ENCODE measurements at places on chromosomes 3 and 15.

DNA sequence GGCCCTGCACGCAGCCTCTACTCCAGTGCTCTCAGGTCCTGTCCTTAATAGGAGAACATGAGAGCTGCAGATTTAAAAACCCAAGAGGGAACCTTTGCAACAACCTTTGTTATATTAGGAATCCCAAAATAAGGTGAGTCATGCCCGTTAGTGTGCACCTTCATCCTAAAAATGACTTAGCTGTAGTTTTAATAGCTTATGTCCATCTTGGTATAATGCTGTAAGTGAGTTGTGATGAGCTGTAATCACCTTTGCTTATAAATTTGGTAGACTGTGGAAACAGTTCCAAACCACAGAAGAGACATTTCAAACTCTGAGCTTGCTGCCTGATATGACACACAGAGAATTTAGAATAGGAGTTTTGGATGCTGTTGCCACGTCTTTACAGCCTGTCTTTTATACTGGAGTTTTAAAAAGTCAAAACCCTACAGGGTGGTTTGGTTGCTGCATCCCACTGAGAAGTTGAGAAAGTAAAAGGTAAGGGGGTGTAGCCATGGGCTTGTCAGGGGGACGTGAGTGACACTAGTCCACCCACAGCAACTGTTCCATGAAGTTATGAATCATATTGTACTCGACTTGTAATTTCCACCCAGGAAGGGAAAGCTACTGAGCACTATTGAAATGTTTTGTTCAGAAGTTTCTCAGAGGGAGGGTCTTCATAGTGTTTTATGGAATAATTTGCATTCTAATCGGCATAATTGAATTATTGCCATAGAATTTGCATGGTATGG lies 27.4 kb upstream of the CD47 start:
- DNase-seq, result no peak

DNA sequence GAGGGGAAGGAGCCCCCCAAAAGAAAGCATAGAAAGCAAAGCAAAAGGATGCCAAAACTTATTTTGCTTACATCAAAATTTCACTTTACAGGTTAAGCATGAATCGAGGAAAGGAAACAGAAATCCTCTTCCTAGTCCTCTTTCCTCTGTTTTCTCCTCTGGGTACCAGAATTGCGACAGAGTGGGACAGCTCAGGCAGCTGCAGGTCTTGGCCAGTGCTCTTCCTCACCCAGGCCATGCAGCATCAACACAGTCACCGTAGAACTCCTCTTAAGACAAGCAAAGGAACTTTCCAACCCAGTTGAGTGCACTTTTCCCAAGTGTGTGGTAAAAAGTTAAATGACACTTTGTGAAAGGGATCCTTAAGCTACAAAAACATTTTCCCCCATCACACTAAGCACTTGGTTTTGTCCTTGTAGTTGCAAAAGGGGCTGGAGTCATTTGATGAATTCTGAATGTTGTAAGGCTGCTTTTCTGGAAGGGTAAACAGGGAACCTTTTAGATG lies 45.9 kb upstream of the MEX3B start:
- DNase-seq, result no peak

DNA sequence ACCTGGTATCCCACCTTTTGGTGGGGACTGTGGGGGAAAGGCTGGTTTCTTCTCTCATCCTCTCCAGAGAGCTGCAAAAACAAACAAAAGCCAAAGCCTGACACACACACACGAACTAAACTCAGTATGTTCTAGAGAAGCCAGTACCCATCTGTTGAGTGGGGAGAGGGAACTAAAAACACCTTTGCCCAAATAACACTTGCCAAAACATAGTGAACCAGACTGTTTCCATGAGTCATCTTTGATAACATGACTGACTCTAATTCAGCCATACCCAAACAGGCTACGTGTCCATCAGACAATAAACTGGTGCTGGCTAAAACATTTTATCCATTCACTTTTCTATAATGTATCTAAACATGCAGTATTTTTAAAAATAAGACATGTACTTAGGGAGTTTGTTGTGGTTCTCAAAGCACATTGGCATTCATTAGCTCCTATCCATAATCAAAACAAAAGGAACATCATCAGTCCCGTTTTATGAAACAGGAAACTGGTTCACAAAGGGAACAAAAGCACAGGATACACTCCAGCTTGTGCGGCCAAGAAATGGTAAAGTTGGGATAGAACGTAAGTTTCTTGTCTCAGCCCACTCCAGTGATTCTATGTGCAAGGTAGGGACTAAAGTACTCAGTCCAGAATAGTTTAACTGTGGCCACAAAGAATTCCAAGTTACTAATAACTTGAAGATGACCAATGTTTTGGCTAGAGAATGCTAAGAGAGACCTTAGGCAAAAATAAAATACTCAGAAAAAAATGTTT lies 16.1 kb downstream of the LYSMD2 start:
- DNase-seq, result no peak

GRCh38 chr3:9192248-9193025 lies 57.0 kb downstream of the SRGAP3 start:
- no peak for DNase-seq

- DNase-seq, result no peak
Measured at GRCh38 chr3:189739378-189739777, 108.2 kb downstream of the TP63 start.

- no peak for DNase-seq
Measured at GRCh38 chr15:60529332-60529731, 50.4 kb upstream of the ICE2 start.

- no peak for DNase-seq
Measured at GRCh38 chr3:40766396-40766795, 241.6 kb downstream of the ZNF621 start.

All from CD4-positive, alpha-beta T cell treated with Interleukin-4 for 1 hour (primary cell).